ENCODE measurements at places on chromosomes 7 and 10.

GRCh38 chr10:75265856-75266255 is 30.1 kb upstream of the COMTD1 start:
- DNase-seq: no peak
- H3K4me3 ChIP-seq: no peak overlapping the region
- no peak overlapping the region for H3K27ac ChIP-seq
- no peaks in the 10 kb centered on the region for H3K36me3 ChIP-seq

- no peaks in the 10 kb centered on the region for H3K4me1 ChIP-seq
- H3K27ac ChIP-seq: no peak overlapping the region
- H3K27me3 ChIP-seq: no peaks in the 10 kb centered on the region
These were observed 58.6 kb upstream of the ANK3 start for GRCh38 chr10:60448246-60448645.

DNA sequence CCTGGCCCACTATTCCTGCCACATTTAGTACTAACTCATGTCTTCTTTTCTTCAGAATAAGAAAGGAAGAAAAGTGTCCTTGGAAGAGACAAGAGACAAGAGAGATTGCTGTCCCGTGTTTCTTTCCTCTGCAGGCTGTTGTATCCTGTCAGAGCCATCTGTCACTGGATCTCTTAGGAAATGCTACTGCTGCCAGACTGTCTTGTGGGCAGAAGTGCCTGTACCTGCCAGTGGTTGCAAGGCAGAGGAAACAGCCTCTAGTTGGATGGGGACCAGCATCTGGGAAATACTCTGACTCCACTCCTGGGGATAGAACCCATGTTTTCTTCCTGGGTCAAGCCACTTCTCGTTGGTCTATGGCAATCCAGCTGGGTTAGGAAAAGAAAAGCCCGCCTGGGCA is 16.7 kb upstream of the MAP3K8 start:
- H3K4me3 ChIP-seq: no peak overlapping the region
- H3K36me3 ChIP-seq: no peaks in the 10 kb centered on the region
- H3K27ac ChIP-seq: no peak overlapping the region
- H3K27me3 ChIP-seq: no peaks in the 10 kb centered on the region
- peaks cover 10% of the 10 kb centered on the region for H3K4me1 ChIP-seq
- no peak for DNase-seq

DNA sequence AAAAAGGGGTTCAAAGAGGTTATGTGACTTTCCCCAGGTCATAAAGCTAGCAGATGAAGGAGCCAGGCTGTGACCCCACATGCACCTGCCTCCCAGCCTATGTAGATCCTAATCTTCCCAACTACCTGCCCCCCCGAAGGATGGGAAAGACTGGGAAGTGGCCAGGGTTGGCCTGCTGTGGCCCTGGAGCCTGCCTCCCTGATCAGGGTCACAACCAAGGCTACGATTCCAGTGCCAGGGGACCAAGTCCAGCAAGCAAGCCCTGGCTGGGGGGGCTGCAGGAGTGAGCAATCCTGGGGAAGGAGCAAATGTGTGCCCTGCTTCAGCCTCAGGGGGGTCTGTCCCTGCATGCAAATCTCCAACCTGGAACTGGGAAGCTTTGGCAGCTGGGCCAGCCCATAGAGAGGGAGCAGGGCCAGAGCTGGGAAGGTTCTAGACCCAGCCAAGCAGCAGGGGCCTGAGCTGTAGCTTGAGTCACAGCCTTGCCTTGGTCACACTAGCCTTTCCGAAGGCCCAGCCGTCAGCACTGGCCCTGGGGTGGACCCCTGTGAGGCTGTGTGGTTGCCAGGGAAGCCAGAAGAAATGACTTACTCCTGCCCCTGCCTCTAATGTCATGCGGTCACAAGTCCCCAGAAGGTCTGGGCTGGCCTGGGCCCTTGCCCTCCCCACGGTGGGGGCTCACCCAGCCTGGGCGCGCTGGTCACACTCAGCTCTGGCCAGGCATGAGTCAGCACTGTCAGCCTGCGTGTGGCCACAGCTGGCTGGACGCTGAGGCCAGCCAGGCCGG is 96.4 kb upstream of the ZMIZ1 start:
- no peak for DNase-seq

- H3K27ac ChIP-seq: no peak overlapping the region
- H3K27me3 ChIP-seq: no peaks in the 10 kb centered on the region
- H3K4me1 ChIP-seq: no peaks in the 10 kb centered on the region
- DNase-seq: no peak
- H3K36me3 ChIP-seq: no peaks in the 10 kb centered on the region
- H3K4me3 ChIP-seq: no peak overlapping the region
These were observed 37.2 kb upstream of the OPTN start for GRCh38 chr10:13062803-13063202.

- no peaks in the 10 kb centered on the region for H3K36me3 ChIP-seq
- H3K4me1 ChIP-seq: no peaks in the 10 kb centered on the region
- H3K4me3 ChIP-seq: no peak overlapping the region
- no peak for DNase-seq
- H3K27me3 ChIP-seq: peaks cover 7% of the 10 kb centered on the region
These were observed 84.8 kb upstream of the AOAH start for GRCh38 chr7:36809086-36809485.

DNA sequence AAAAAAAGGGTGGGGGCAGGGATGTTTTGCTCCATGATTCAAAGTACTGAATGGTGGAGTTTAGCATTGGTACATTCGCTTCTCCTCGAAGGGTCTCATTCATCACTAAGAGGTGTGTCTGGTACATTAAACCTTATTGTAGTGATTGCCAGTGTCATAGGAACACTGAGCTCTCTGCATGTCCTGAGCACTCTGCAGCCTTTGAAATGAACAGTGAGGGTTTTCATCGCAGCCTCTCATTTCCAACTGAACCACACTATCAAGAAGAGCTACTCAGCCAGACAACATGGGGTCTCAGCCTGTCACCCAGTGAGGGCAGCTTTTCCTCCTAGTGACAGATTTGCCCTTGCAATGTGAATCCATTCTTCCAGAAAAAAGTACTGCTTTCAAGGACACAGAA is 7.6 kb upstream of the DEPP1 start:
- no peaks in the 10 kb centered on the region for H3K27me3 ChIP-seq
- H3K4me3 ChIP-seq: no peak overlapping the region
- H3K36me3 ChIP-seq: no peaks in the 10 kb centered on the region
- no peaks in the 10 kb centered on the region for H3K4me1 ChIP-seq
- no peak overlapping the region for H3K27ac ChIP-seq

DNA sequence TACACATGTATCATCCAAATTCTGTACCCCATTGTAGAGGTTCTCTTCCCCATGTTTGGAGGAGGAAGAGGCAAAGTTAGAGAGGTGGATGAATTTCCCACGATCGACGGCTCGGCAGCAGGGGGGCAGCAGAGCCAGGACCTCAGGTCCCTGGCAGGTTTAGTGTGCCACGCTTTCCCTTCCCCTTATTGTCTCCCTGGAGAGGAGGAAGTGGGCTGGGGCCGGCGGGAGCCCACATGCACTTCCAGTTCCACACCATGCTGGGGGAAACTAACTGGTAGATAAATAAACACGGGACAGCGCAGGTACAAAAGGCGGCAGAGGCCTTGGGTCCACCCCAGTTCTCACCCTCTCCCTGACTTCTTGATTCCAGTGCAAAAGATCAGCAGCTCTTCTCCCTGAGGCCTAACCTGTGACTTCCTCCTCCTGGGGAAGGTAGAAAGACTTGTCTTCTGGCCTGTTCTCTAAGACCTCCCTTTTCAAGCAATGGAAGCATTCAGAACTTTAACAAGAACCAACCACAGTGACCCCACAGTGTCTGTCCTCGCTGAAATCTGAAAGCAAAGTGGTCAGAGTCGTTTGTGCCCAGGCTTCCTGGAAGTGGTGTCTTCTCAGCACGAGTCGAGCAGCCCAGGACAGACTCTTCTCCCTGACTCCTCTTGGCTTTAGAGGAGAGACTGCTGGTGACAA is 30.5 kb upstream of the SRGN start:
- peaks cover 53% of the 10 kb centered on the region for H3K4me1 ChIP-seq
- H3K27me3 ChIP-seq: no peaks in the 10 kb centered on the region
- H3K36me3 ChIP-seq: no peaks in the 10 kb centered on the region
- H3K4me3 ChIP-seq: peak overlapping the region; percentile 24
